CD4-positive, alpha-beta T cell treated with Interleukin-2 at 100 ng/mL for 4 hours (primary cell): ENCODE measurements at places on chromosomes 11 and 22.

DNA sequence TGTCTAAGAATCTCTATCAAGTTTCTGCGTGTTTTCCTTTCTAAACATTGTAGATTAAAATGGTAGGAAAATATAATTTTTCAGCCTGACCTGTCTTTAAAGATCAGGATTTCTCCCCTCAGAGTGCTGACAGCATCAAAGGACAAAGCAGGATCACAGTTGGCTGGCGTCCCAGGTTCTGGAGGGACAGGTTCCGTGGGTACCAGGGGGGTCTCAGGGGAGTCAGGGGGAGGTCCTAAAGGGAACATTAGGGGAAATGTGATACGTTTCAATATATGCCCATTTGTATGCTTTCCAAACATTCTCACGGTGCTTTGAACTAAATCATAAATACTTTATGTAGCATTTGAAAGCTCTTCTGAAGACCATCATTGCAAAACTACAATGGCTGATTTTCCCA, 3.4 kb downstream of the MMP3 start:
- no peak for DNase-seq

DNA sequence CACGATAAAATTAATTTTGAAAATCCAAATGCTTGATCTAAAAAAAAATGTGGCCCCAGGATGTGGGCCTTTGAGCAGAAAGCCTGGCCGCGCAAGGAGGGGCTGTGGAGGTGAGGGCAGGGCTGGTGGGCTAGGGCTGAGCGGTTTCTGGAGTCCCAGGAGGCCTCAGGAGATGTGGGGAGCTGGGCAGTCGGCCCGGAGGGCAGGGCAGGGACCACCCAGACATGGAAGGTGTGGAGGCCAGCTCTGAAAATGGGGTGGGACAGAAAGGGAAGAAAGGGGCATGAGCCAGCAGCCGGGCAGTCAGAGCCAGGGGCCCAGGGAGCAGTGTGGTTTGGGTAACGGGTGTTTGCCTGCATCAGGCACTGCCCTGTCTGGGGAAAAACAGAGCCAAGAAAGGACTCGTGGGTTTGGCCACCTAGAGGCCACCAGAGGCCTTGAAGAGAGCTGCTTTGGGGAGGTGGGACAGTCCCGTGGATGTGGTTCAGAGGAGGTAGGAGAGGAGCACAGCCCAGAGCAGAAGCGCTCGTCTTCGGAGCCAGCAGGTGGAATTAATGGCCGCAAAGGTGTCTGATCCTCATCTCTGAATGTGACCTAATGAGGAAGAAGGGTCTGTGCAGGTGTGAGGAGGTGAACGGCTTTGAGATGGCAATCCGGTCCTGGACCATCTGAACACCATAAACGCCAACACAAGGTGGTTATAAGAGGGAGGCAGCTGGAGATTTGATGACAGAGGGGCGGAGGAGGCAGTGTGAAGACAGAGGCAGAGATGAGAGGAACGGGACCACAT, 50.2 kb downstream of the IGF2 start:
- DNase-seq = no peak

DNA sequence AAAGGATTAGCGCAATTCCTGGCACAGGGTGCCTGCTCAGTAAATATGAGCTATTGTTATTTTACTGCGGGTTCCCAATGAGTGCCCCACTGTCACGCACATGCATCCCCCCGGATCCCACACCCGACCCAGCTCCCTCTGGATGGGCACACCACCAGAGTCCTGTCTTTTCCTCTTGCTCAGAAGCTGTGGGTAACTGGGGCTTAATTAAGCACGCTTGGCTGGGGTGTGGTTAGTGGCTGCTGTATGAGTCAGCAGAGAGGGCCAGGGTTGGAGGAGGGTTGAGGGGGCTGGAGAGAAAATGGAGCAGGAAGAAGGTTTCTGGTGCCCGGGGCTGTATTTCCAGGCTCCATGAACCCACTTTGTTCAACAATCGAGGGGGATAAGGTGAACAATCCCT, 30.3 kb upstream of the NECTIN1 start:
- DNase-seq = no peak

GRCh38 chr22:43867839-43868635, 5.7 kb upstream of the SULT4A1 start:
- peak; percentile 5 for DNase-seq

- DNase-seq = peak; percentile 95
Observed at GRCh38 chr11:819943-820649, 1.4 kb downstream of the PNPLA2 start.

GRCh38 chr22:33274214-33275072, 216.3 kb upstream of the SYN3 start:
- DNase-seq = no peak

- no peak for DNase-seq
Observed at GRCh38 chr11:46300270-46300669, 22.8 kb downstream of the CREB3L1 start.

DNA sequence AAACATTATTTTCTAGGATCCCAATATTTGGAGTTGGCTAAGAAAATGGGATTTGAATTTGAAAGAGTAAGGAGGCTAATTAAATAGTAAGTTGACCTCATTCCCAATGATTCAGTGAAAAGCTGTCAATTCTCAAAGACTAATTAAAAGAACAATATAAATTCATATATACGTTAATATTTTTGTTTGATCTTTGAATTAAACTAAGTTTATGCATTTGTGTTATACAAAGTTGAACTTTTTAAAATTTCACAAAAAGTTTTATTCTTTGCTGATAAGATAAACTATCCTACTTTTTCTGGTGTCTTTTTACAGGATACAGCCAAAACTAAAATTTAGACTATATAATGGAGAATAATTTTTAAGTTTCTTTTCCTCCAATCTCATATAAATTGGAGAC, at the start of gene OR5L1:
TSS of gene OR5L1 (plus strand) at position 301 of the 400 bp plus-strand sequence. CDS start 100 bp downstream, outside the sequence.
- no peak for DNase-seq

DNA sequence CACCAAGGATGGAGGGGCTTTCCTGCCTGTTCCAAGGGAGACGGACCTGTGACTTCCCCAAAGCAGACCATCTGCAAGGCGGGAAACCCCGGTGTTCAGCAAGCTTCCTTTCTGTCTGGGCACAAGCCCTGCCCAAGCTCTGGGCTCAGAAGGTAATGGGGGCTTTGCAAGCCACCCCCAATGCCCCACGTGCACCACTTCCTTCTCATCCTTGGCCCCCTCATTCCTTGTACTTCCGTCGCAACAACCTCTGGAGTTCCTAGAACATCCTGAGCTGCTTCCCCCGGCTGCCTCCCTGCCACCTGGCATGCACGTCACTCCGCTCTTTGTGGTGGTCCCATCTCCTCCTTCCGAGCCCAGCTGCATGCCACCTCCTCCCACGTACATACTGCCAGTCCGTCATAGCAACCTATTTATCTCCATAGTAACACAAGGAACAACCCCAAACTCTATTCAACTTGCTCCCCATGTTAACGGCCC, 3.9 kb downstream of the MYEOV start:
- peak; percentile 34 for DNase-seq

GRCh38 chr11:60515144-60515855, at the start of gene MS4A13:
TSS of gene MS4A13 (plus strand) at chr11:60515392. CDS start at chr11:60518084, 2,692 bp downstream.
- no peak for DNase-seq

- DNase-seq = no peak
Observed at GRCh38 chr11:82828472-82828871, 71.8 kb downstream of the PRCP start.

DNA sequence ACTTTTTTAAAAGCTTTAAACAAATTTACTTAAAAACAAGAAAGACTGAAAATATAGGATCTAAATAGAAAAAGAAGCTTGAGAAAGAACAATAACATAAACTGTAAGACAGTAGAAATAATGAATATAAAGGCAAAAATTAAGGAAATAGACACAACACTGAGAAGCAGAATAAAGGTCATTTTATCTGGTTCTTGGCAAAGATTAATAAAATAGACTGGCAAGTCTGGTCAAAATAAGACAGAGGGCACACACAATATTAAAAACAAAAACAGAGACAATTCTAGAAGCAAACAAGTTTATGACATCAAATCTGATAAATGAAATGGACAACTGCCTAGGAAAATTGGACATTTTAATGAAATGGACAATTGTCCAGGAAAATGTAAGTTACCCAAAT, 105.8 kb downstream of the ATG16L2 start:
- no peak for DNase-seq

GRCh38 chr11:72546866-72547265, 112.5 kb upstream of the CLPB start:
- no peak for DNase-seq

DNA sequence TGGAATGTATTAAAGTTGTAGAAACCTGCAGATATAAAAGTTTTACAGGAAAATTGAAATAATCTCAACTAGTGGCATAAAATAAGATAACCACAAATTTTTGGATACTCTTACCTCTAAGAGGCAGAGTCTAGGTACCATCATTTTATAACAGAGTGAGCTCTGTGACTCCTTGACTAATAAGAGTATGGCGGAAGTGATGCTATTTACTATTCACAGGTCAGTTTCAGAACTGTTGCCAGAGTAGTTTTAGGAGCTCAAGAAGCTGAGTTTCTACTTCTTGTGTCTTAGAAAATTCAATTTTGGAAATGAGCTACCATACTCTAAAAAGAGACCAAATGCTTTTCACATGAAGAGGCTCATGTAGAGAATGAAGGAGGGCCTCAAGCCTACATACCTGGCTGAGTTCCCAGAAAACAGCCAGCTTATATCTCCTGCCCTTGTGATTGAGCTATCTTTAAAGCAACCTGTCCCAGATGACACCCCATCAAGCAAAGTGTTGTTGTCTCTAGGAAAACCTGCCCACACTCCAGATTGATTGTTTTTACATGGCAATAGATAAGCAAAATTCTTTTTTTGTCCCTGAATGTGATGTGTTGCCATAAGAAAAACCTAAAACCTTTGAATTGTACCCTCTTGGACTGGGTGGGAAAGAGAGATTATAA, 712.8 kb upstream of the CNTN5 start:
- no peak for DNase-seq

GRCh38 chr22:25930788-25931310, 188.9 kb downstream of the MYO18B start:
- no peak for DNase-seq

DNA sequence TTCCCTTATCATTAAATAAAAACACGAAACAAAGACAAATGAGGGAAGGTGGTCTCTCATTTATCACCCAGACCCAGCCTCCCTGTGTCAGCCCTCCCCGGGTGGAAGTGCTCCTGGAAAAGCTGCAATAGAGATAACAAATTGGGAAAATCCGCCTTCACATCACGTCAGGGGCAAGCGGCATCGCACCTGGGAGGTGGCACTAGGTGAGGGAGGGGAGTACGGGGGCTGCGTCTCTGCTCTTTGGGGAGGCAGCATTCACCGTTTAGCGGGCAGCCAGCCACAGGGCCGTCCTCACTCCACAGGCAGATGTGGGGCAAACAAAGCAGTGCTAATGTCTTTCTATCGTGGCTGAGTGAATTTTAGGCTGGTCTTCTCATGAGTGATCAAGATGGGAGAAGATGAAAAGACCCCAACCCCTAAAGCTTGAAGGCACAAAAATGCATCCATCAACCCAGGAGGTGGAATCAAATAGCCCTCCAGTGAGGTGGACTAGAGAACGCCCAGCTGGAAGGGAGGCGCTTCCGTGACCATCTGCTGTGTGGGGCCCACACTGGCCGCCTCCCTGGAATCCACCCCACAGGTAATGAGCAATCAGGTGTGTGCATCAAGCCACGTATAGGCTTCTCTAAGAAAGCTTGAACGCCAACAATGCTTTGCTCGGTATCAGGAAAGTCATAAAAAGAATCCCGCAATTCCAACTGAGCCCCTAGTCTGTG, 629.5 kb downstream of the BRD1 start:
- DNase-seq = no peak

DNA sequence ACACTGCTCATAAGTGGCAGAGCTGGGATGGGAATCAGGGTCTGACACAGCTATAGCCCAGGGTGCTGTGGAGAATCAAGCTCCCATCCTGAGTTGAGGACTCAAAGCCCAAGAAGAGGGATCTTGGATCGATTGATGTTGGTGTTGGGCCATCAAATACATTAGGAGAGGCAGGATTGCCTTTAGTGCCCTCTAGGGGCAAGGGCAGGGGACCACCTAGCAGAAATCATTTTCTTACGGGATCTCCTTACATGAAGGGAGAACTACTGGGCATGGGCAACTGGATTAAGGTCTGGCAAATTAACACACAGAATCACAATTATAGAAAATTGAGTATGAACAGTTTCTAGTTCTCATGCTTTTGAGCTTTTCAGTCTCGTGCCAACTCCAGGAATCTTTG, 24.9 kb upstream of the EMSY start:
- DNase-seq = peak; percentile 11

DNA sequence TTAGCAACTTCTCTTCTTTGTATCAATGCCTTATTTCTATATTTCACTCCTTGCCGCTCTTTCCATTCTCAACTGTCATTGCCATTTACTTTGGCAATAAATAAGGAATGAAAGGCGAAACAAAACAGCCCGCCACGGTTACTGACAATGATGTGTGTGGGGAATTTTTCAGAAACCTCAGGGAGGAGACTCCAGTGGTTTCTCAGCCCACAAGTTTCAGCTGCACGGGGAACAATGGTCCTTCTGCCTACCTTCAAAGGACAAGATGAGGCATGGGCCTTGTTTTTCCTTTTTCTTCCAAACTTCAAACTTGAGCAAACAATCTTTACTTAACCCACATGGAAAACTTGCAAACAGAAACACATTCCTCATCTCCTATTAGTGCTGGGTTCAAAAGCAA, 409.4 kb downstream of the METTL15 start:
- DNase-seq = no peak

DNA sequence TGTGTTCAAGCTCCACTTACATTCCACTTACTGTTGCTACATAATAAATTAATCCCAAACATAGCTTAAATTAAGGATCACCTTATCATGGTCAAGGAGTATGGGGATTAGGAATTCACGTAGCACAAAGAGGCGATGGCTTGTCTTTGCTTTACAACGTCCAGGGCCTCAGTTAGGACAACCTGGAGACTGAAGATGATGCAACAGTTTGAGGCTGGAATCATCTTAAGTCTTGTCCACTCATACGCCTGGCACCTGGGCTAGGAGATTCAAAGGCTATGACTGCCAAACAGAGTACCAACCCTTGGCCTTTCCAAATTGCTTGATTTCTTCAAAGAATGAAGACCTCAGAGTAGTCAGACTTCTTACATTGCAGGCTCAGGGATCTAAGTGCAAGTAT, 149.1 kb downstream of the SBF2 start:
- no peak for DNase-seq

GRCh38 chr22:27431896-27432295, 369.7 kb downstream of the MN1 start:
- DNase-seq = no peak

- DNase-seq = no peak
Observed at GRCh38 chr11:48011102-48011797, 30.9 kb downstream of the PTPRJ start.

DNA sequence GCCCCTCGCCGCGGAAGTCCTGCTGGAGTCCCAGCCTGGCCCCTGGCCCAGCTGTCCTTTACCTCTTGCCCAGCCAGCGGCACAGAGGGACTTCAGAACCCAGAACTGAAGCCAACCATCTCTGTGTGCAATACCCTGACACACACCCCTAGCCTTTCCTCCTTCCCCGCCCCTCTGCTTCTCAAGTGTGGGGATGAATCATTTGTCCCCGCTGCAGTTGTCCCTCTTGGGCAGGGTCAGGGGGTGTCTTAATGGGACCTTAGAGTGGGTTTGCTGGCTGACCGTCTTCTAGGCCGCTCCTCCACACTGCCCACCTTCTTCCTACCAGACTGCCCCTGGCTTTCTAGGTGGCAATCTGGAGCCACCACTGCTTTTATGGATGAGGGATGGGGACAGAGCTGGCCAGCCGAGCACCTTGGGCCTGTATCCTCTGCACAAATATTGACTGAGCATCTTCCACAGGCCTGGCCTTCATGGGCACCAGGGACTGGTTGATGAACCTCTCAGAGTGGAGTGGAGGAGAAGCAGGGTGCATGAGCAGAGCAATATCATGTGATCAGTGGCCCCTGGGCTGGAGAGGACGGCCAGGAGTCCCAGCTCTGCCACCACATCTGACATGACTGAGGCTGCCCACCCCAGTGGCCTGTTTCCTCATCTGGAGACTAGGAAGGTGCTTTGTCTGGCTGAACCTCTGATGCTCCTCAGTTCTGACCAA, 668 bp upstream of the CHST1 start:
- DNase-seq = no peak
